ENCODE measurements at places on chromosomes 12 and 14. TPM values are rescaled to one million over a fixed set of nuclear protein-coding genes. Genes with fewer than 3 reads are reported as not detected.
A peak's percentile ranks its signal among the peaks of the same experiment; 100 is the strongest.

Gene TAS2R13
- total RNA-seq: 8.9 TPM

Gene OAS3
- 7.9 TPM for total RNA-seq

Gene LRRC9
- total RNA-seq: not detected

Gene LRP1-AS
- total RNA-seq: not detected

- DNase-seq: no peak
Observed at GRCh38 chr12:12008931-12009611, 61.7 kb upstream of the BCL2L14 start.

DNA sequence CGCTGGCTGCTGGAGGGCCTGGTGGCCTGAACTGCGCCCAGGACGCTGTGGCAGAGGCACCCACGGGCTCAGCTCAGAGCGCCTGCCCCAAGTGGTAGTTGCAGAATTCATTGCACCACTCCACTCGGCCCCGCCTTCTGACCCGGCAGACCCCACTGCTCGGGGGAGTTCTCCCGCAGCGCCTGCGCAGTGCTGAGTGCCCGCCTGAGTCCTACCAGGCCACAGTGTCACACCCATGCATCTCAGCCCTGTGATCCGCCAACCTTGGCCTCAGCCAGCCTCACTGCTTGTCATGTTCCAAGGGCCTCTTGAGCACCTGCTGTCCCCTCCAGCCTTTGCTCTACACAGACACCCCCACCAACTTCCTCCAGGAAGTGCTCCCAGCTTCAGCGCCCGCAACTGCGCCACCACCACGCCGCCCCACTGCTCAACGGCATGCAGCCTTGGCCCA, 12.2 kb downstream of the DEGS2 start:
- peak; percentile 53 for DNase-seq

DNA sequence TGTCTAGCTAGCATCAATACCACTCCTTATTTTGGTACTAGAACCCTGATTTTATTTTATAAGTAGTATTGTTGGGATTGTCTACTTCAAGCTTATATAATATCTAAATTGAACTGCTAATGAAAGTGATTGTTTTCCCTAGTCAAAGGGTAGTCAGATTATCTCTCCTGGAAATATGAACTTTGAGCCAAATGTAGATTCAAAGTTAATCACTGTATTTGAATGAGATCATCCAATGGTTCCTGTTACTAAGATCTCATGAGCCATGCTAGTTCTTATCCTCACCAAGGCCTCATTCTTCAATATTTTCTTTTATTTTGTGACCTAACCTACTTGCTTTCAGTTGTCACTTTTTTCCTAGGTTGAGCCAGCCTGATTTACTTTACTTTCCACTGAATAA, 276.7 kb downstream of the RASSF9 start:
- DNase-seq: no peak

GRCh38 chr14:93458234-93458633, 27.5 kb downstream of the UNC79 start:
- no peak for DNase-seq

DNA sequence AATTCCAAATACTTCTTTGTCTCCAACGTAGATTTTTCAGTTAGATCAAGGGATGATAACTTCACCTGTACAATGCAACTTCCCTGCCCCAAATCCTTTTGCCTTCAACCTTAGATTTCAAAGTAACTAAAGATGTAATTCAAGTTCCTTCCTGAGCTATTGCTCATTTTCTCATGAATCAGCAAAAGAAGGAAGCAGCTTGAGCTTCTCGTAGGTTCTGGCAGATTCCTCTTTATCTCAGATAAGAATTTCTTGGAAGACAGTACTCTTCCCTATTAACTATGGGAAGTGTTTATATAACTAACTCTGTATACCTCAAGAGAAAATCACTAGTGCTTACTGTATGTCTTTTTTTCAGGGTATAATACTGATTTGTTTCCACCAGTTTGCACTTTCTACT, 203.8 kb downstream of the RASSF9 start:
- no peak for DNase-seq

DNA sequence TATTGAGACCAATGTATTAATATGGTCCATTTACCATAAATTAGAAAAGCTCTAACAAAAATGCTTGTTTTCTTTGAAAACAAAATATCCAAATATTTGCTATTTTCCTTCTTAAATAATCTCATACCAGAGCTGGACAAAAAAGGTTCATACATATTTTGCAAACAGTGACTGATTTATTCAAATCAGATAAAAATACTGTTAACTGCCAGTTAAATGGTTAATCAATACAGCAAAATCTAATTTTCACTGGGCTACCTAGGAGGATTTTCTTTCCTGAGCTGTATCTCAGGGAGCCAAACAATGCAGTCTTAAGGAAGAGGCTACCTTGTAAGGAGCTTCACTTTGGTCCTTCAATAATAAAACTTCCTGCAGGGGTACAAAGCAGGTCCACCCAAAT, 2.0 kb downstream of the FERMT2 start:
- no peak for DNase-seq

DNA sequence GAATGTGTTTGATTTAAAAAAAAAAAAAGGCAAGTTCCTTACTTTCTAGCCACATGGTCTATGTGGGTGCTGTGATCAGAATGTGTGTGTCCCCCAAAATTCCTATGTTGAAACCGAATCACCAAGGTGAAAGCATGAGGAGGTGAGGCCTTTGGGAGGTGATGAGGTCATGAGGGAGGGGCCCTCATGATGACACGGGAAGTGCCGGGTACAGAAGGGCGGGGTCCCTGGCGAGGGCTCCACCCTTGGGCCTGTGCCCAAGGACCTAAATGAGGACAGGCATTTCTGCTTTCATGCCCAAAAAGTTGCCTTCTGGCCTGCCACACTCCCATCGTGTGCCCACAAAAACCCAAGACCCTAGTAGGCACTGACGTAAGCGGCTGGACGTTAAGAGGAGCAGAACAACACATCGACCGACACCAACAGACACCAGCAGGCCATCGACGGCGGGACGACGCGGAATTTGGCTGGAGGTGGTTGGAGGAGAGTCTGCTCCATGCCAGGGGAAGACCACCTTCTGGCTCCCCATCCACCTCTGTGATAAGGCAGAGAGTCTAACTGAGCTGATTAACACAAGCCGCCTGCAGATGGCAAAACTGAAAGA, 211.8 kb downstream of the FOXN3 start:
- no peak for DNase-seq

- DNase-seq: no peak
Observed at GRCh38 chr14:66284346-66284745, 201.8 kb upstream of the CCDC196 start.

Data from Karpas-422 (cell line).